IPS-NIHi11 (cell line): ENCODE measurements at places on chromosomes 3 and 15.

DNA sequence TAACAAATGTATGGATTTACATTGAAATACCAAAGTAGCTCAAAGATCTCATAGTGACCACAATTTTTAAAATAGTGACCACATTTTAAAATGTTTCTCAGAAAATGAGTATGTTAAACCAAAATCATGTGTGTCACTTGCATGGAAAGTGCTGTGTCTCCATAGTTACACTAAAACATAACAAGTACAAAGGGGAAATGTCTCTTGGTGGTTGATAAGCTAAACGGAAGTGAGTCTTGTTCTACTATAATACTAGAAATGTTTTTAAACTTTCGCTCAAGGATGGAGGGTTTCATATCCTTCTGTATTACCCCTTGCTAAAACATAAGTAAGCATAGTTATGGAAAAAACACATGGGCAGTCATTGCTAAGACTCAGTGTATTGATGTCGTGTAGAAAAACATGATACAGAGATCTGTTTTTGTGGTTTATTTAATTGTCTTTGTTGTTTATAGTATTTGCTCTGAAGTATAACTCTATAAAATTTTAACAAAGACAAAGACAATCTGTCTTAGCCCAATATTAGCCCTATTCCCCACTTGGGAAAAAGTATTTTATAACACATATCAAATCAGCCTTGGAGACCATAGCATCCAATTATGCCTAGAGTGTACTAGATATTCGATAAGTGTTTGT, 27.0 kb upstream of the DENND4A start:
- DNase-seq, result no peak

DNA sequence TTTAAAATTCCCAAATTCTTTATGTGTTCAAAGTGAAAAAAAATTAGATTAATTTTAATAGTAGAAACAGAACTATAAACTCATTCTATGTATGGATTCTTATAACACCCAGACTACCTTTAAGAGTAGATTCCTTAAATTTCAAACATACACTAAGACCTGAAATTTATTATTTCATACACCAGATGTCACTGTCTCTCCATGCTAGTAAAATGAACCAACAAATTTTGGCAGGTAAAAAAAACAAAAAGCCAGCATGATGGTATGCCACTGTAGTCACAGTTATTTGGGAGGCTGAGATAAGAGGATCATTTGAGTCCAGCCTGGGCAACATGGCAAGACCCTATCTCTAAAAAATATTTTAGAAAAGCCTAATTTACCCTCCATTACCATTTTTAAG, 461.3 kb upstream of the NAALADL2 start:
- DNase-seq, result no peak

DNA sequence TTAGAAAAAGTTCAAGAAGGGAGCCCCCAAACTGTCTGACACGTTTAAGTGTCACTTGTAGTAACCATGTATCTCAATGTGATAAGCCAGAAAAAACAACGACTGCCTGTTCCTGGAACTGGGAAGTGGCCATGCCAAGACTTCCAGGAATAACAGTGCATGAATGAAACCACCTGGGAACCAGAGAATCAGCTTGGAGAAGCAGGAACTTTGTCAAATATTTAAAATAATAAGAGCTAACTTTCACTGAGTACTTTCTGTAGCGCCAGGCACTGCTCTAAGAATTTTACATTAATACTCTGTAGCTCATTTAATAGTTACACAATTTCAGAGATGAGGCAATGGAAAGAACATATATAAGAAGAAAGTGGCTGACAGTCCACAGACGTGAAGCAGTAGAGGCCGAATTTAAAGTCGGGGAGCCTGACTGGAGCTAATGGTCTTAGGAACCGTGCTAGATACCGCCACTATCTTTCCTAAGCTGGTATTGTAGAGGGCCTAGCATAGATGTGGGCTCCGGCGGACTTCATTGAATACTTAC, 876 bp downstream of the PLSCR1 start:
- no peak for DNase-seq

DNA sequence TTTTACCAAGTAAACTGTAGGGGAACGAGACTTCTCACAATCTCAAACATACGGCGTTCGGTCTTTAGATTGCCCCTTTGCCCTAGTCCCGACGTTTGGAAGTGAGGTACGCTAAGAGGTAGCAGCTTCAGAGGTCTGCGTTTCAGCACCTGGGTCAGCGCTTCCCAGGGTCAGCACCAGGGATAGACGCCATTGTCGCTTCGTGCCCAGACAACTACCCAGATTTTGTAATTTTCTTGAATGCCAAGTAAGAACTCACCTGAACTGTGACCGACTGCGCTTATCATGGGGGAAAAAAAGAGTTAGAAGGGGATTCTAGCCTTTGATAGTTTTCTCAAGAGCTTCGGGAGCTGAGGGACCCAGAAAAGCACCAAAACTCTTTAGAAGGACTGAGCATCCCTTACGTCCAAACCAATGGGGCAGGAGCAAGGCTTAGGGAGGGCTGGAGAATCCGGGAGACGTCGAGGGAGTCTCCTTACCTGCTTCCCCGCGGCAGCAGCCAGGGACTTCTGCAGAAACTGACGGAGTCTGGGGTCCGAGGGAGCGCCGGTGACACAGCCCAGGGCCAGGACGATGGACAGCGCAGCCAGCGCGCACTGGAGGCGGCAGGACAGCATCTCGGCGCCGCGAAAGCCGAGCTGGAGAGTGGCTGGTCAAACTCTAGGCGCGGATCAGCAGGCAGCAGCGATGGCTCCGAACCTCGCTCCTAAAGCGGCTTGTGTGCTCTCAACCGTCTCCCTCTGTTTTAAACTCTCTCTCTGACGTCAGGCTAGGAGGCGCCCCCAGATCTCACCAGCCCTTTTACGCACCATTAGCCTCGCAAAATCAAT, at the start of gene SST:
Gene SST (minus strand): TSS at position 720 of the 830 bp plus-strand sequence. CDS start 103 bp downstream, at position 617.
- DNase-seq, result peak; percentile 85

GRCh38 chr15:74317820-74318375, 49.5 kb downstream of the CYP11A1 start:
- DNase-seq, result no peak

- DNase-seq, result peak; percentile 89
Measured at GRCh38 chr3:57544181-57545125, at the start of gene DNAH12. Gene DNAH12, minus strand, starts transcription at chr3:57544344. Its CDS starts 1,474 bp downstream, at chr3:57542870.
